ENCODE measurements at places on chromosomes 7 and 10.

GRCh38 chr7:98864731-98865453 is 4.9 kb downstream of the TMEM130 start:
- DNase-seq: no peak

DNA sequence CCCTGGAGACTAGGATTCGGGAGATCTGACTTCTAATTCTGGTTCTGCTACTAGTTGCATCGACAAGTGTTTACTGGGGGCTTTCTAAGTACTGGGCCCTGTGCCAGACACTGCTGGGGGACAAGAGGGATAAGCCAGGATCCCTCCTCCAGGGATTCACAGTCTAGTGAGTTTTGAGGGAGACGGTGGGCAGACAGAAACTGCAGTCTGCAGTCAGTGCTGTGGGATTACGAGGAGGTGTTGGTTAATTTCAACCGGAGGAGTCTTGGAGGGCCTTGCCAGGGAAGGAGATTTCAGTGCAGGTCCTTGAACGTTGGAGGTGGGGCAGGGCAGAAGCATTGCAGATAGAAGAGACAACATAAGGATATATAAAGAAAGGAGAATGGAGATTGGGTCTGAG is 3.5 kb upstream of the KCNH2 start:
- no peak for DNase-seq

GRCh38 chr10:86258499-86258898 is 108.1 kb downstream of the GRID1 start:
- no peak for DNase-seq

GRCh38 chr10:51773681-51774080 is 74.3 kb upstream of the CSTF2T start:
- DNase-seq: no peak

DNA sequence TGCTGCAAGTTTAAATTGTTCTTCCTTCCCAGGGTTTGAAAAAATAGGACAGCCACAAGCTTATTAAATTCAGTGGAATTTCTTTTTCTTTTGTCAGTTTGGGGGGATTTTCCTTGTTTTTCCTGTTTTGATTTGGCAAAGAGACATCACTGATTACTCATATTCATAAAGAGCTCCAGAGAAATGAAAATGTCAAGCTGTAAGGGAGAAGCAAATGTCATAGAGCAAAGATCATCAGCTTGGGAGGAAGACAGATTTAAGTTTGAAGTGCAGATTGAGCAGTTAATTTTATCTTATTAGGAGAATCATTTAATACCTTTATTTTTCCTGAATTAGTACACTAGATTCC is 255.8 kb upstream of the PHYHIPL start:
- DNase-seq: no peak

- DNase-seq: peak; percentile 16
Measured at GRCh38 chr7:38744746-38745145, 113.6 kb upstream of the AMPH start.

GRCh38 chr7:69827140-69827539 is 228.9 kb downstream of the AUTS2 start:
- DNase-seq: no peak

- DNase-seq: no peak
Measured at GRCh38 chr7:16528520-16528919, 1.9 kb downstream of the LRRC72 start.

DNA sequence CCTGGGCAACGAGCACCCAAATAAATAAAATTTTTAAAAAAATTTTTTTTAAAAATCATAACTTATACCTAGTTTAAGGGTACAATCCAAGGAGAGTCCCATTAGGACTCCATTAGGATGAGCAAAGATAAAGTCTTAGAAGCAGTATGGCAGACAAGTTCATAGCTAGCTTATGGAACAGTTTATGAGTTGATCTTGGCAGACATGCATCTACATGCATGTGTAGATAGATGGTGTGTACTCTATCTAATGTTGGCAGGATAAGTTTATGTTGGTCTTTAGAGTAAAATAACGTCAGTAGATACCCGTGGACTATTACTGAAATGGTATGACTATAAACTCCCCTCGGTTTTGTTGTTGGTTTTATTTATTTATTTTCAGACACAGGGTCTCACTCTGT is 40.2 kb downstream of the NSUN6 start:
- no peak for DNase-seq

DNA sequence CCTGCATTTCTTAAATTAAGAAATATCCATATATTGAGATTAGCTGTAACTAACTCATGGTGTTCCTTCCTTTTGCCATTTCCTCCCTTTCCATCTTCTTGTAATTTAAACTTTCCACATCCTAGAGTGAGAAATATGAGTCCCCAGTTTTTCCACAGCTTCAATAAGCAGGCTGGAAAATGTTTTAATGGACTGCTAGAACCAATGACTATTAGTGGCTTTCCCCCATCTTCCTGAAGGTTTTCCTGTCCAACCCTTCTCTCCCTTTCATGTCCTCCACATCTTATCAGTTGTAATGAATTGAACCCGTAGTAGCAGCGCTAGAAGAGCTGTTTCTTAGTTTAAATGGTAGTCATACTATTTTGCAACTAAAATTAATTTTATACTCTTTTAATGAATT is 145.7 kb downstream of the AHR start:
- no peak for DNase-seq

DNA sequence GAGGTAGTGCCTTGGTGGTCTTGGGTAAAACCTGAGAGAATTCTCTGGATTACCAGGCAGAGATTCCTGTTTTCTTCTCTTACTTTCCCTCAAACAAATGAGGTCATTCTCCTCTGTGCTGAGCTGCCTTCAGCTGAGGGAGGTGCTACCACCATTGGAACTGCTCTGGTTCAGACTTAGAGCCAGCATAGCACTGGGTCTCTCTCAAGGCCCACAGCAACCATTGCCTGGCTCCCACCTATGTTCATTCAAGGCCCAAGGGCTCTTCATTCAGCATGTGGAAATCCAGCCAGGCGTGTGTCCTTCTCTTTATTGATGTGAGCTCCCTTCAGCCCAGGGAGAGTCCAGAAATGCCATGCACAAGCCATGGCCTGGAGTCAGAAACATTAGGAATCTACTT is 261.1 kb downstream of the NRG3 start:
- no peak for DNase-seq

DNA sequence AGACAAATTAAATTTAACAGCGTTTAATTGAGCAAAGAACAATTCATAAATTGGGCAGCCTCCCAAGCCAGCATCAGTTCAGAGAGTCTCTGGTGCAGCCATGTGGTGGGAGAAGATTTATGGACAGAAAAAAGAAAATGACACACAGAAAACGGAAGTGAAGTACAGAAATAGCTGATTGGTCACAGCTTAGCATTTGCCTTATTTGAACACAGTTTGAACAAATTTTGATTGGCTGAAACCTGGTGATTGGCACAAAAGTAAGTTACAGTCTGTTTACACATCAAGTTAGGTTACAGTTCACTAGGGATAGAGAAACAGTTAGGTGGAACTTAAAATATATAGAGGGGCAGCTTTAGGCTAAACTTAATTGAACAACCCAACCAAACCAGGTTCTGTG is 720.1 kb downstream of the TYW1 start:
- DNase-seq: no peak

DNA sequence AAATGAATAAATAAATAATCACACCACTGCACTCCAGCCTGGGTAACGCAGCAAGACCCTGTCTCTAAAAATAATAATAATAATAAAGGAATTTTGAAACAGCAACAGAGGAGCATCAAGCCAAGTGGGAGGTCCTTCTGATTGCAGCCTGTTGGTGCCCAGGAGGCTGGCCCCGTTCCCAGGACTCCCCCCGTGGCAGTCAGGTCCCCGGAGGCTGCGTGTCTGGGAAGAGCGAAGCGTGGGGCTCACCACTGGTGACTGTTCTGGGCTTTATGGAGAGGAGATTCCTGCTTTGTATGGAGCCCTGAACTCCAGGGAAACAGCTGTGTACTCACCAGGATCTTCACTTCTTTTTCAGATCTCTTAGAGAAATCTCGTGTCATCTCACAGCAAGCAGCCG is 19.3 kb upstream of the MYH16 start:
- DNase-seq: no peak

DNA sequence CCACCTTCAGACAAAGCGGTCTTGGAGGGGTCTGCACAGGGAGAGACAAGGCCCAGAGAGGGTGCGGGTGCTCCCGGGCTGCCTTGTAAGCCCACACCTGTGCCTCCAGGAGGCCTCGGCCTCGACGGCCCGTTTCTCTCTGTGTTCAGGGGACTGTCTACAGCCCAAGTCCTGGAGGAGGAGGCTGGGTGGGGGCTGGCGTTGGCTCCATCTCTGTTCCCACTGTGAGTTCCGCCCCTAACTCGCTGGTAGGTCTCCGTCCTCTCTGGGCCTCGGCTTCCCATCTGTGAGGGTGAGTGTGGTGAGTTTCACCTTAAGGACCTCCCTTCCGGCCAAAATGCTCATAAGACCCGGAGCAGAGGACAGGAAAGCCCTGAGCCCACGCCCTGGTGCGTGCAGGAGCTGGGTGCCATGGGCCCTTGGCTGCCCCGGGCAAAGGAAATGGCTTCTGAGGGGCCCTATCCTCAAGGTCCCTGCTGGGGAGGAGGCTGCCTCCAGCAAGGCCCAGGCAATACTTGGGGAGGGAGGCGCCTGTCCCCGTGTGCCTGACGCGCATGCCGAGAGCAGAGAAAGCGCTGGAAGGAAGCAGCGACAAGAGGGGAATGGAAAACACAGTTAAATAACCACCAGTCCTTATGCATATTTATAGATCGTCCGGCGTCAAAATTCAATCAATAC is 276.8 kb downstream of the ELFN1 start:
- no peak for DNase-seq

GRCh38 chr10:26555719-26556368 is 117.7 kb downstream of the APBB1IP start:
- DNase-seq: no peak

- DNase-seq: no peak
Measured at GRCh38 chr7:985127-985416, 2.1 kb downstream of the CYP2W1 start.
